Head of caudate nucleus (tissue), 42 donors: ENCODE measurements at places on chromosomes 16 and 17.

- DNase-seq, result peak; percentile 42
Observed at GRCh38 chr16:81831722-81832126, 52.6 kb downstream of the PLCG2 start.

DNA sequence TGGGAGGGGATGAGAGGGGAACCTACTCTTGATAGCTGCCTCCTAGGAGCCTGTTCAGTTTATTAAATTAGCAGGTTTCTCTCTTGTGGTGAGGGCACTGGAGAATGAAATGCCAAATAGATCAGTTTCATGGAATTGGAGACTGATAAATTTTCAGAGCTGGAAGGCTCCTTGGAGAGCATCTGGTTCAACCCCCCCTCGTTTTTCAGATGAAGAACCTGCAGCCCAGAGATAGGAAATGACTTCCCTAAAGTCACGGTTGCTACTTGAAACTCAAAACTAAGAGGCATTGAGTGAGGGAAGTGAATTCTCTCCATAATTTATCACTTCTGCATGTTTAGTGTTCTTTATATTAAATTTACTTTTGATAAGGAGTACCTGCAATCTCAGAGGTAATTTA, 366.0 kb upstream of the CCL2 start:
- DNase-seq, result no peak

DNA sequence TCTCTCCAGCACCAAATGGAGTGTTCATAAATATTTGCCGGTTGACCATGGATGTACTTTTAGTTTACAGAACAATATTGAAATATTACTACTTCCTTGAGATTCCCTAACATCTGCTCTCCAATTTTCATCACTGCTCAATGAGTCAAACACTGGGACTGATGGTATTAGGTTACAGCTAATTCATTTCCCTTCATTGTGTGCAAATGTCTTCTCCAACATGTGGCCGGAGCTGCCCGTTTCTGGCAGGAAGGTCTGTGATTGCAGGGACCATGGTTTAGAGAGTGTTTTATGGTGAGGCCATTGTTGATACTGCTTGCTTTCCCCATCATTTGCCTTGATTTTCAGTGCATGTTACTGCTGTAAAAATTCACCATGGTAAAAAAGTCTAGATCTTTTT, 209.3 kb downstream of the HS3ST3B1 start:
- no peak for DNase-seq

DNA sequence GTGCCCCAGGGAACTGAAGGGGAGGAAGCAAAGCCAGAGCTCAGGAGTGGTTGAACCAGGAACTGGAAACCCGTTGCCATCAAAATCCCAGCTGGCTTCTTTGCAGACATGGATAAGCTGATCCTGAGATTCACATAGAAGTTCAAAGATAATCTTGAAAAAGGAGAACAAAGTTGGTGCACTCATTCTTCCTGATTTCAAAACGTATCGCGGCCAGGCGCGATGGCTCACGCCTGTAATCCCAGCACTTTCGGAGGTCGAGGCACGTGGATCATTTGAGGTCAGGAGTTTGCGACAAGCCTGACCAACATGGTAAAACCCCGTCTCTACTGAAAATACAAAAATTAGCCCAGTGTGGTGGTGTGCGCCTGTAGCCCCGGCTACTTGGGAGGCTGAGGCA, 7.1 kb downstream of the RAP1GAP2 start:
- DNase-seq, result no peak

GRCh38 chr17:29603109-29603674, 10.3 kb downstream of the ANKRD13B start:
- no peak for DNase-seq

- no peak for DNase-seq
Observed at GRCh38 chr16:84224554-84224953, 15.3 kb downstream of the KCNG4 start.
